ENCODE measurements at places on chromosomes 7 and 10. TPM values are rescaled to one million over a fixed set of nuclear protein-coding genes. Genes with fewer than 3 reads are reported as not detected.

TMEM196 gene
- polyA plus RNA-seq = not detected

LIPA gene
- 45.2 TPM for polyA plus RNA-seq

GJC3 gene
- polyA plus RNA-seq = 0.22 TPM

KCND2 gene
- 0.67 TPM for polyA plus RNA-seq

BBS9 gene
- polyA plus RNA-seq = 10.6 TPM

ZNF239 gene
- 2.8 TPM for polyA plus RNA-seq

WNT8B gene
- polyA plus RNA-seq = 0.03 TPM

PNLIPRP2 gene
- polyA plus RNA-seq = not detected

MMP21 gene
- polyA plus RNA-seq = not detected

BTBD16 gene
- 0.04 TPM for polyA plus RNA-seq

CNTNAP2 gene
- 0.03 TPM for polyA plus RNA-seq

CDH23 gene
- 2.0 TPM for polyA plus RNA-seq

RBP3 gene
- not detected for polyA plus RNA-seq

SGCE gene
- polyA plus RNA-seq = 35.3 TPM

DYNC1I1 gene
- polyA plus RNA-seq = 0.58 TPM

COPG2 gene
- polyA plus RNA-seq = 8.9 TPM

EGR2 gene
- 21.5 TPM for polyA plus RNA-seq

All from adipose tissue (tissue), 3 donors.